ENCODE measurements at places on chromosomes 16 and 17.

DNA sequence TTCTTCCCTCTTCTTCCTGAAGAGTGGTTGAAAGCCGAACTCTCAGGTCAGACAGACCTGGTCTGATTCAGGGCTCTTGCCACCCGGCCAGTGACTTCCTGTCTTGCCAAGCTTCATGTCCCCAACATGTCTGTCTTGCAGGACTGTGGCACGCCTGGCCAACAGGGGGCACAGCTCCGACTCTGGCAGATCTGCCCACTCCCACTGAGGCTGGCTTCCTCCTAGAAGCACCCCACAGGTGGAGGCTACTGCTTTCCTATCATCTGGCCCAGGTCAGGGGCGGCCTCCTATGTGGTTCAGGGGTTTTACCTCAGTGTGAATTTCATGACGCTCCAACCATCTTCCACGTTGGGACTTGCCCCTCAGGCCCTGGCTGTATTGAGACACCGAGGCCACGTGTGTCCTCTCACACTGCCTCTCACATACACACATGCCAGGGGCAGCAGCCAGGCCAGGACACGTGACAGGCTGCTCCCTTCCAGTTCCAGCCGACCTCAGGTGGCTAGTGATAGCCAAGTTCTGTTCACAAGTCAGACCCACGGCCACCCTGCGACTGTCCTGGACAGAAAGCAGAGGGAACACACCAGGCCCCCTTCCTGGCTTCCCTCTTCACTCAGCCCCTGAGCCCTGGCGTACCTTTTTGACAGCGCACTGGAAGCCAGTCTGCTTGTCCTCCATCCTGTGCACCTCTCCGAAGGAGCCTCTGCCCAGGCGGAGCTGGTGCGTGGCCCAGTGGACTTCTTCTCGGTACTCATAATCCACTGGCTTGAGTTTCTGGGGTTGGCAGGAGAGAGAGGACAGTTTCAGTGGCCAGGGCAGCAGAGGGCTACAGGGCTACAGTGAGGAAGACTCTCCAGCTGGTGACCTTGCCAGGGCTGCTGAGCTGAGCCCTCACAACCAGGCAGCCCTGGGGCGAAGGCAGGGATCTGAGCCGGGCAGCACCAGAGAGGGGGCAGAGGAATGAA, 22.6 kb upstream of the SPATA32 start:
- DNase-seq: no peak

DNA sequence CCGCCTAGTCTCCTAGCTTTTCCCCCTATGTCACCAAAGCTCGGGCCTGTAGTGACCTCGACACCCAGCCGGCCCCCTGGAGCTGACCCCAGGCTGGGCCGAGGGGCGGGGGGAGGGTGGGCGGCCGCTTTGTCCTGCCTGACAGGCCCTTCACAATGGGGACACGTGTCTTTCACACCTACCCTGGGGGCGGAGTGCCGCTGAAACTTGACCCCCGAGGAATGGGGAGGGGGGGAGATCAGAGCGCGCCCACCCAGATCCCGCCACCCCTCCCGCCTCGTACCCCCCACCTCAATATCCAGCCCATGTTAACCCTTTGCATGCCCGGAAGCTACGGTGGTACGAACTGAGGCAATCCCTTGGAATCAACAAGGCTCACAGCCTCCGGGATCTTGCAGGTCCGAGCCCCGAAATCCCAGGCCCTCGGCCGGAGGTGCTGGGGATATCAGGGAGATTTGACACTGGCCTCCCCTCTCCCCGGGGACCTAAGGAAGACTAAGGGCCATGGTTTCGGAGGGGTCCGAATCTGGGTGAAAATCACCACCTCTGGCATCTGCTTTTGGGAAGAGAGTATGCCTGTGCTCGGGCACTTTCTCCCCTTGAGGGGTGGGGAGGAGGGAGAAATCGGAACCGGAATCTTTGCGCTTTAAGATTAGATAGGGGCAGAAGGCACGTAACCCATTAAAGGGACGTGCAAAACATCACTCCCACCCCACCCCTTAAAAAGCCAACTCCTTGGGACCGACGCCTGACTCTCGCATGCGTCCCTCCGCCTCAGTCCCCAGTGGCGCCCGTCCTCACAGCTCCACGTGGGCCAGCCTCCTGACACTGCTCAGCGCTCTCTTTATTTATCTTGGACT, 2.6 kb downstream of the NOG start:
- peak; percentile 65 for DNase-seq

DNA sequence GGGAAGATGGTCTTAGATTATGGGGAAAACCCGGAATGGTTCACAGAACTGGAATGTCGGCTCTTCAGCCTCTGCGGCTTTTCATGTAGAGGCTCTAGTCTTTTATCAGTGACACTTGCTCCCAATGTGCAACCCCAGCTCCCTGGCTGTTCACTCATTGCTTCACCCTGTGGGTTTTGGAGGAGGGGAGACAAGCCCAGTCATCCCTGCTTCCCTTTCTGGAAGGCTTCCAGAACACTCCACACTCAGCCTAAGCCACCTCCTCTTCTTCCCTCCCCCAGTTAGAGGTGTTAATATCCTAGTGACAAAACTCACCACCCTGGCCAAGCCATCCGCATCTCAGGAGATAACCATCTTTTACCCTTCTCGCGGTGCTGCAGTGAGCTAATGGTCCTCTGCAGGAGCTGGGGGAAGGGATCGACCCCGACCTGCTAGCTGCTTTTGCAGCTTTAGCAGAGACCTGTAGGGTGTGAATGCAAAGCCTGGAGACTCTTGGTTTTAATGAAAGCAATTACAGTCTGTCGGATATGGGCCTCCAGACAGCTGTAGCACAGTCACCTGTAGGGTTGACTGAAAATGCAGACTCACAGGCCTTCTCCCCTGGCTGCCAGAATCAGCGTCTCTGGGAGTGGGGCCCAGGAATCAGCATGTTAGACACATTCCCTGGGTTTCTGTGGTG, 24.3 kb upstream of the LASP1NB start:
- peak; percentile 99 for DNase-seq

DNA sequence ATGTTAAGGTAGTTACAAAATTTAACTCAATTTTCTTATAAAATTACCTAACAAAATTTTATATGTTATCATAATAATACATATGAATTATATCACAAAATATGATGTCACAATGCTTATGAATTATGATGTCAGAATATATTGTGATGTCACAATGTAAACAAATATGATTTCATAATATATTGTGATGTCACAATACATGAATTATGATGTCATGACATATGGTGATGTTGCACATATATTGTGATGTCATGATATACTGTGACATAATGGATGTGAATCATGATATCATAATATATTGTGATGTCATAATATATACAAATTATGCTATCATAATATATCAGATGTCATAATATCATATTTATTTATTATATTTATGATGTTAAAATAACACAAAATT, 1879.9 kb downstream of the TP53TG3F start:
- DNase-seq: no peak

DNA sequence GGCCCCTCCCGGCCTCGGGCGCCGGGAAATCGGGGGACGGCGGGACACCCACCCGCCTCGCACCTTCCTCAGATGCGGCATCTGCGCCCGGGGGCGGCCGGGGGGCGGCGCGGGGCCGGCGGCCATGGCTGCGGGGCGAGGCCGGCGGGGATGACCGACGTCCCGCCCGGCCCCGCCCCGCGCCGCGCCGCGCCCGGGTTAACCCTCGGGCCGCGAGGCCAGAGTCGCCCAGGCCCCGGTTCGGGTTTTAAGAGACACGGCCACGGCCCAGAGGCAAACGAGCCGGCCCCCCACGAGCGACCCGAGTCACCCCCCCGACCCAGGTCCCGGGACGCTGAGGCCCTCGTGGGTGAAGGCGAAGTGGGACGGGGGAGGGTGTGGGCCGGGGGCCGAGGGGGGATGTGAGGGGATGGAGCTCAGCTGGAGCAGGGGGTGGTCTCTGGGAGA, at the start of gene RGS11:
Gene RGS11 (minus strand): TSS at position 159 of the 447 bp plus-strand sequence. CDS start 33 bp downstream, at position 126.
- no peak for DNase-seq

GRCh38 chr16:84421081-84421937, 53.0 kb downstream of the ATP2C2 start:
- no peak for DNase-seq

- no peak for DNase-seq
Observed at GRCh38 chr16:700684-701584, 4.7 kb downstream of the FBXL16 start.

- DNase-seq: peak; percentile 60
Observed at GRCh38 chr16:84940670-84941551, 70.4 kb downstream of the ZDHHC7 start.

DNA sequence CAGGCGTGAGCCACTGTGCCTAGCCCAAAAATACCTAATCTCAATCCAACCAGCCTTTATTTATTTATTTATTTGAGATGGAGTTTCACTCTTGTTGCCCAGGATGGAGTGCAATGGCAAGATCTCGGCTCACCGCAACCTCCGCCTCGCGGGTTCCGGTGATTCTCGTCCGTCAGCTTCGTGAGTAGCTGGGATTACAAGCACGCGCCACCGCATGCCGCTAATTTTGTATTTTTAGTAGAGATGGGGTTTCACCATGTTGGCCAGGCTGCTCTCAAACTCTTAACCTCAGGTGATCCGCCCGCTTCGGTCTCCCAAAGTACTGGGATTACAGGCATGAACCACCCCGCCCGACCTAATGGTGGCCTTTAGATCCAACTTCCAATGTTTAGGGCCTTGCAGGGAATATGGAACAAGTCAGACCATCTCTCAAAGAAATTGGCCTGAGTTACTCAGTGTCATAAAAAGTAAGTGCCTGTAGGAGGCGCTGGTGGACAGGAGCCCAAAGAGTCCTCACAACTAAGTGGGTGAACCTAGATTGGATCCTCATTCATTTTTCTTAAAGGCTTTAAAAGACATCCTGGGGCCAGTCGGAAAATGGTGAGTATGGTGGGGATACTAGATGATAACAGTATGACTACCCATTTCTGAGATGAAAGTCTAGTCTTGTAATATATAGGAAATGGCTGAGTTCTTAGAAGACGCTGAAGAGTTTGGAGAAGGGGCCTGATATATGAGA, 4.6 kb downstream of the ZSCAN10 start:
- DNase-seq: no peak

GRCh38 chr17:82895087-82895486, 55.3 kb upstream of the ZNF750 start:
- no peak for DNase-seq

DNA sequence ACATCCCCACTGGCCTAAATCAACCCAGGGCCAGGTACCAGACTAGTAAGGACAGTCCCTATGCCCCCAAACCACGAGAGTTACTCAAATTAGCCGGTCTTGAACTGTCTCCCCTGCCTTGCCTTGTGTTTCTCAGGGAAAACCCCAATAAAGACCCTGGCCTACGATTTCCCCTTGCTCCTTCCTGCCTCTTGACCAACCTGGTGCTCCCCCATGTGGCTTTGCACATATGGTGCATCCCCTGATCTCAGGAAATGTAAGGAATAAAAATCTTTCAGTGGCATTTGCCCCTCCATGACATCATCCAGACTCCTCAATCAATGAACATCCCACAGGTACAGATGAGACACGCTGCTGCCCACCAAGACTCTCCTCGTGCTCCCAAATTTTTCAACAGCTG, 87.9 kb downstream of the ZNF18 start:
- DNase-seq: no peak

DNA sequence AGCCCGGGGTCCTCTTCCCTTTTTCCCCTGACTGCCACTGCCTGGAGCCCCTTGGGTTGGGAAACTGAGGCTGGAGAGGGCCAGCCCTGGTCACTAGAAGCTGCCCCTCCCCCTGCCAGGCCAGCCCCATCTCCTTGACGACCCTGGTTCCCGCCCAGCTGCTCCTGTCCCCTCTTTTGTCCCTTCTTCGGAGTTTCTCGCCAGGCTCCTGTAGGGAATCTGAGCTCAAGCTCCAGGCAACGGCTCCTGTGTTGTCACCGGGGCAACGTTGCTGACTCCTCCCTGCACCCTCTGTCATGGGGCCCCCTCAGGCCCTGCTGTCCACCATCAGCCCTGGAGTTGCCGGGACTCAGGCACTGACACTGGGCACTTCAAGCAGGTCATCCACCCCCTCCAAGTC, 5.7 kb downstream of the LLGL1 start:
- no peak for DNase-seq

- DNase-seq: no peak
Observed at GRCh38 chr17:70558821-70559220, 389.5 kb downstream of the KCNJ2 start.

- DNase-seq: peak; percentile 70
Observed at GRCh38 chr16:87062569-87063442, 254.4 kb downstream of the C16orf95 start.

DNA sequence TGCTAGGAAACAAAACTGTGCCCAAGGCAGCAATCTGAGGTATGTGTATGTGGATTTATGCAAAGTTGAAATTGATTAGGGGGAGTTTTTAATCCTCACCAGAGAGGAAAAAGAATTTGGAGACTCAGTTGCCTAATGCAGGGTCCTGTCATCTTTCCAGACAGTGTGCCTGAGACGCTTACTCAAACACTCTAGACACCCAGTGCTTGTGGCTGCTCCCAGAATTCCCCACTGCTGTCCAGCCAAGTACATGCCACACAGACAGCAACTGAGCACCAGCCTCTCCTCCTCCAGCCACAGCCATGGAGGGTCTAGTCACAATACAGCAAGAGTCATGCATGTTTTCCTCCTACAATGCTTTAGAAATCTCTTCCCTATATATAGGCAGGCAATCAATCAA, 118.1 kb downstream of the HIC1 start:
- DNase-seq: peak; percentile 48

DNA sequence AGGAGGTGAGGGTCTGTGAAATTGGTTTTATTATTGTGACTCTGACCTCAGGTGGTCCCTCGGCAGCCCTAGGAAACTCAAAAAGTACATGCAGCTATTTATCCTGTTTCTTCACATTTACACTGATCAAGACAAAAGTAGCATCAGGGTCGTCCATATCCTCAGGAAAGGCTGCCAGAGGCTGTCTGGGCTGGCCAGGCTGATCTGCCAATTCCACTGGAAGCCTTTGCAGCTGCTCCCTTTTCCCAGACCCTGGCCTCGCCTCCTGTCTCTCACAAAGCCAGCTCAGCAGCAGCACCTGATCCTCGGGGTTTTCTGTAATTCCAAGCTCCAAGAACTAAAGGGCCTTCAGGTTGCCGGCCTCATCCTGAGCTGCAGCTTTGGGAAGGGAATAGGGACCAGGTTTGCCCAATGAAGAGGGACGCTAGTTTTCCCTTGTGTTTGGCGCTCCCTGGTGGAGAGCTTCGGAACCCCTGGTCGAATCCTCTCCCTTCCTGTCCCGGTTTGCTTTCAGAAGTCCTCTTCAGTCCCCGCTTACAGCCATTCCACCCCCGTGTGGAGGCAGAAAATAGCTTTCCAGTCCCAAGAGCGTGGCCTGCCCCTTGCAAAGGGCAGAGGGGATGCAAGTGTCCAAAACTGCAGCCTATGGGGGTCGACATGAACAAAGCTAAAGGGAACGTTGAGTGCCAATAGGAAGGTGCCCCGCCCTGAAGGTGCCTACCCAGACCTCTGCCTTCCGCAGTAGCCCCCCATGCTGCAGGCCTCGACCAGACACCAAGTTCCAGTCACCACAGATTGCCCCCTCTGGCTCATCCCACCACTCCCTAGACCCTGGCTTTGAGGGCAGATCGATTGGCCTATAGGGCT, 13.4 kb downstream of the MFSD6L start:
- peak; percentile 51 for DNase-seq

DNA sequence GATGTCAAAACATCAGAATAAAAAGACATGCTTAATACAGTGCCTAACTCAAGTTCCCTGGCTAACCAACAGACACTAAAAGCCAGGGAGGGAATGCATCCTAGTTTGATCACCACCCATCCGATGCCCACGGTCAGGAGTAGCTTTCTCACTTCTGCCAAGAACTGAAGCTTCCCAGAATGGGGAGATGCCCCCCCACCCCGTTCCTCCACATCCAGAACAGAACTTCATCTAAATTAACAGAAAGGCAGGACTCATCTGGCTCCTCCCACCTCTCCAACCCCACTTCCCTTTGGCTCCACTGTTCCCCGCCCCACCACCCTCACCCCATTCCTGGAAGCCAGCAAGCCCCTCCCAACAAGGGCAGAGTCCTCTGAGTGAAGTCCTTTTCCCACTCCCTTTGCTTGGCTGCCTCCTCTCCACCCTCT, 33.7 kb downstream of the GDE1 start:
- DNase-seq: no peak

All from fibroblast of skin of right quadriceps (primary cell).